ENCODE measurements at places on chromosomes 11 and 22.

DNA sequence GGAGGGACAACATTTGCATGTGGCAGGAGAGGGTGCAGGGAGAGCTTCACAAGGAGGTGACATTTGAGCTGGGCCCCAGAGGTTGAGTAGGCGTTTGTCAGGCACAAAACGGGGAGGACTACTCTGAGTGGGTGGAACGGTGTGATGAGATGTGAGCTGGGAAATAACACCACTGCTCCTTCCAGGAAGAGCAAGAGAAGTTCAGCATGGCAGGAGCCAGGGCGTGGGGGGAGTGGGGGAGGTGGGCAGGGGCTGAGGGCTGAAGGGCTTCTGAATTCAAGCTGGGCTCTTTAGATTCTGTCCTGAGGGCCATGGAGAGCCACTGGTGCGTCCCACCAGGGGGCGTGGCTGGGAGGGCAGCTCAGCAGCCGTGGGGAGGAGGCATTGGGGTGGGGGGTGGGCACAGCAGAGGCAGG, 54.2 kb downstream of the OTOG start:
- ATAC-seq: no peak

DNA sequence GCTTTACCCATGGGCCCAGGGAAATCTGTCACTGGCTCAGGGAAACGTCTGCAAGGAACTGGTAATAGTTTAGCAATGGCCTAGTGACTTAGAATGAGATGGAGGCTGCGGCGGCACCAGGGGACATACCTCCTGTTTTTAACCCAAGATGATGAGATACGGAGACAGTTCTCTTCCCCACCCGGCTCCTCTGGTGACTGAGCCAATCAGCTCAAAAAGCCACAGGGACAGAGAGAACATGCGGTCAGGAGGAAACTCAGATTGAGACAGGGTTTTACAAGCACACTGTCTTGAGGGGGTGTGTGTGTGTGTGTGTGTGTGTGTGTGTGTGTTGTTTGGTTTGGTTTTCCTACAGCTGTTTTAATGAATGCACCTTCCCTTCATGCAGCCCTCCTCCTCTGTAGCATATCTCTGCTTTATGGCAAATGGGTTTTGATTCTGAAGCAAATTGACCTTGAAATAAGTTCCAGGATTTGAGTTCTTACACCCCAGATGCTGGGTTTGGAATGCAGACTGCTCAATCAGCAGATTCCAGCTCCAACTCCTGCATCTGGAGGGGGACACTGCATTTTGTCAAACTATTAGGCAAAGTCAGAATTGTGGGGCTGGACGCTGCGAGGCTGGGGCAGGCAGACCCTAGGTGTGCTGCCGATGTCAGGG, 246.2 kb downstream of the NTM start:
- ATAC-seq: no peak

GRCh38 chr11:34236572-34236971, 121.2 kb downstream of the ABTB2 start:
- ATAC-seq: no peak

- ATAC-seq: peak; percentile 98
Measured at GRCh38 chr11:114340311-114341131, 44.3 kb downstream of the NNMT start.

GRCh38 chr22:31566484-31566883, 70.1 kb downstream of the SFI1 start:
- peak; percentile 72 for ATAC-seq

- ATAC-seq: peak; percentile 56
Measured at GRCh38 chr11:27339941-27340340, 23.1 kb downstream of the CCDC34 start.

GRCh38 chr11:125105926-125106325, 5.5 kb downstream of the TMEM218 start:
- no peak for ATAC-seq

GRCh38 chr22:28943501-28943879, 60.1 kb downstream of the ZNRF3 start:
- ATAC-seq: no peak

DNA sequence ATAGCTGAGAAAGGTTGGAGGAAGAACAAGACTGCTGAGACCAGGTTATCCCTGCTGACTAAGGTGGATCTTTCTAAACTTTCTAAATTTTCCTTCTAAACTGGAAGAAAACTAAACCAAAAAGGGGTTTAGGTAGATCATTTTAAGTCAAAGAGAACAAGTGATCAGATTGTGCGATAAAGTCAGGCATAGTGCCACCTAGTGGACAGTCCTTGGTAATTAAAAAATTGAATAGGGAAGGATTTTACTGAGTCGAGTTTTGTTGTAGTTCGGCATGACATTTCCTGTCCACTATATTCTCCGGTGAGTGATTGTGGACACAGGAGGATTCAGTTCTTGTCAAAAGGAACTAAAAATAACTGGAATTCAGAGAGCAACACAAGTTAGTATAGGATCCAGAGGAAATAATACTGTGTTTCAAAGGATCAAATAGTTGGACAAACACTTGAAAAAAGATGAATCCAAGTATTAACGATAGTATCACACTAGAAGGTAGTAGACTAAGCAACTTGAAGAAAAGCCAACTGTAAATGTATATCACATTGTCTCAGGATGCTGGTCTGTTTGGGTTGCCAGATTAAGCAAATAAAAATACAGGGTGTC, 1236.4 kb downstream of the FAM181B start:
- ATAC-seq: 0 out of 3 replicates have a peak, but pooled peaks have one; percentile 28

DNA sequence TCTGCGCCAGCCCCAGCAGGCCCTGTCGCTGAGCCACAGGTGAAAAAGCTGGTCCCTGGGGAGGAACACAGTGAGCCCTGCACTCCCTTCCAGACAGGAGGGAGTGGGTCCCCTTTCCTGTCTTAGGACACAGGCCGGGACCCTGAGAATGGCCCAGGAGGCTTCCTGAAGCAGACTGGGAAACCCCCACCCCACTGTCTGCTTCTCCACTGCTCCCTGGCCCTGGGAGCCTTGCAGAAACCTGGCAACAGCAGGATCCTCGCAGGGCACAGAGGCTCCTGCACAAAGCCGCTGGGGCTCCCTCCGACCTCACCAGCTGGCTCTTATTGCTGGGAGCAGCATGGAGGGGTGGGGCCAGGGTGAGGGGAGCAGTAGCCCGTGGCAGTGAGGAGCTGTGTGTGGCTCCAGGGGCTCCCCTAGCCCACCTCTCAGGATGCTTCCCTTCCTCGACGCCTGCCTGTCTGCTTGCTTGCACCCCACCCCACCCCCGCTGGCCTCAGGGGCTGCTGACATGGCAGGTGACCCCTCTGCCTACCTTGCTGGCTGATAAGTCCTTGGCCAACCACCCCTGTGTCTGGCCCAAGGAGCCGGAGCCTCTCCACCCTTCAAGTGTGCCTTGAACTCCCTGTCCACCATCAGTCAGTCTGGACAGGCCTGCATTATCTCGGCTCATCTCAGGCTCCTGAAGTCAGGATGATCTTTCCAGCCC, 72.1 kb upstream of the KCNQ1OT1 start:
- ATAC-seq: no peak

GRCh38 chr11:119993722-119994121, 144.2 kb downstream of the TRIM29 start:
- ATAC-seq: no peak

DNA sequence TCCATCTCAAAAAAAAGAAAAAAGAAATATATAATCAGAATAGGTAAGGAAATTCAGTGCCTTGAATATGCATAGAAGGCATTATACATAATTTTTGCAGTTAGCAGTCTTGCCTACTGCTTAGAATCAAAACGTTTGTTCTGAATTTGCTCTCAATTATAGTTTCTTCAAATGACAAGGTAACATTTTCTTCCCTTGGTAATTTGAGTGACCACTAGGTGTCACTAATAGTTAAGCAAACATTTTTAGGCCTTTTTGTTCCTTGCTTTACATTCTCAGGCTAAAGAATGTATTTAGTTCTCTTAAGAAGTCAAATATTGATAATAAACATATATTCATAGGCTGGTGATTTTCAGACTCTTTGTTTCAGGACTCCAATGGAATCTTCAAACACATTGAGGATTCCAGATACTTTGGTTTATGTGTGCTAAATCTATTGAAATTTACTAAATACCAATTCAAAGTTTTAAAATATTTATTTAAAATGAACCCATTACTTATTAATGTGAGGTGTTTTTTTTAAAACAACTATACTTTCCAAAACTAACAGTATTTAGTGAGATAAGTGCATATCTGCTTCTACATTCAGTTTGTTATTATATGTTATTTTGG, 55.0 kb upstream of the DEPDC7 start:
- ATAC-seq: peak; percentile 63

GRCh38 chr11:45815747-45816146, 10.8 kb downstream of the SLC35C1 start:
- peak; percentile 74 for ATAC-seq
